ENCODE measurements at places on chromosomes 12 and 14. TPM values are rescaled to one million over a fixed set of nuclear protein-coding genes. Genes with fewer than 3 reads are reported as not detected.

DNA sequence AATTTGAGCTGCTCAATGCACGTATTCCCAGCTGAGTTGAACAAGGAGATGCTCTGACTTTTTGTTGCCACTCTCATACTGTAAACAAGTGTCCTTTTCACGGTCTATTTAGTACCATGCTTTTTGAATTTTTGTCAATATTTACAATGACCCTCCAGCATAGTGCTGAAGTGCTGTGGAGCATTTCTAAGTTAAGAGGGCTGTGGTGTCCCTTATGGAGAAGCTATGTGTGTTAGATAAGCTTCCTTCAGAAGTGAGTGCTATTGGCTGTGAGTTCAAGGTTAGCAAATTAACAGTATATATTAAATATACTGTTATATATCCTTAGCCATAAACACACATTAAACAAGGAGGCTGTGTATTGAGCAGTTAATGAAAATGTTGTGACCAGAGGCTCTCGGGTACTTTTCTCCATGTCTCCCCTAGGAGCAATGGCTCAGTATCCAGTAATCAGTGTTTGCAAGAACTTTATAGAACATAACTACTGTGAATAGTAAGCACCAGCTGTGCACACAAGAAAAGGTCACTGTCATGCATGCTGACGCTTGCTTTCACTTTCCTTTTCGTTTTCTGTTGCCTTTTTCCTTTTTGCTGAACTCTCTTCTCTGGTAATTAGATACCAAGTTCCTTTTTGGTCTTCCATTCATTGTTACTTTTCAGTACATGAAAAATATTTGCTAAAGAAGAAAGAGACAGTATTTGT lies 187.2 kb upstream of the NEDD1 start:
- DNase-seq, result no peak

GRCh38 chr14:54929556-54929955 lies 26.9 kb upstream of the GCH1 start:
- no peak for DNase-seq

DNA sequence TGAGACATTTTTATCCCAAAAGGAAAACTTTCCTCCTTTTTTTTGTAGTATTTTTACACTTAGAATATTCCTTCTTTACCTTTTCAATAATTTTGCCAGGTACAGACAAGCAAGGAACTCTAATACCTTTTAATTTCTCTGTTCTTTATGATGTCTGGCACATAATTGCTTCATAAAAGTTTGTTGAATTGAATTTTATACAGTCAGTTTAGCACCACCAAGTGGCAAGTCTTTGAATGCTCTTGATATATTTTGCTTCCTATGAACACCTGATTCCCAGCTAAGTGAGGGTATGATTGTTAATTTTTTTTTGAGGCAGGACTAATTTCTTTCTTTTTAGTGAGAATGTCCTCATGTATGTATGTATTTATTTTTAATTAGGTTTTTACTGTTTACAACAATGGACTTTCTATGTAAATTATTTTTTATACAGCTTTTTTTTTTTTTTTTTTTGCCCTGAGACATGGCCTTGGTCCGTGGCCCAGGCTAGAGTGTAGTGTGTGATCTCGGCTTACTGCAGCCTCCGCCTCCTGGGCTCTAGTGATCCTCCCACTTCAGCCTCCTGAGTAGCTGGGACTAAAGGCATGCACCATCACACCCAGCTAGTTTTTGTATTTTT lies 6.9 kb downstream of the TBC1D15 start:
- DNase-seq, result no peak

- no peak for DNase-seq
These were observed 276.3 kb downstream of the KSR2 start for GRCh38 chr12:117692512-117692911.

DNA sequence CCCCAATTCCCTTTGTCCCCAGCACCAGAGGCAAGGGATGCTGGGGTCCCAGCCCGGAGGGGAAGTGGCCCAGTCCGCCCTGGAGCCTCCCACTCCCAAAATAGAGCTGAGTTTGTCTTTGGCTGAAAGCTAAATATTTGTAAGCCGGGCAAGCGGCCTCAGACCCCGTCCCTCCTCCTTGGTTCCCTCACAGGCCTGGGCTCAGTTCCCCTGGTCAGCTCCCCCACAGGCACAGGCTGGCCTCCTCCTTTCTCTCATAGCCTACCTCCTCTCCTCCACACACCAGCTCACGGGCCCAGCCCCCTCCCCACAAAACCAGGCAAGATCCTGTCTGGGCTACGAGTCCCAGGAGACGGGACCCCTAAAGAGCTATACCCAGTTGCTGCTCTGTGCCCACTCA lies 1.3 kb downstream of the SP7 start:
- no peak for DNase-seq

GRCh38 chr12:57759360-57759980 lies 4.6 kb downstream of the MARCHF9 start:
- DNase-seq, result no peak

DNA sequence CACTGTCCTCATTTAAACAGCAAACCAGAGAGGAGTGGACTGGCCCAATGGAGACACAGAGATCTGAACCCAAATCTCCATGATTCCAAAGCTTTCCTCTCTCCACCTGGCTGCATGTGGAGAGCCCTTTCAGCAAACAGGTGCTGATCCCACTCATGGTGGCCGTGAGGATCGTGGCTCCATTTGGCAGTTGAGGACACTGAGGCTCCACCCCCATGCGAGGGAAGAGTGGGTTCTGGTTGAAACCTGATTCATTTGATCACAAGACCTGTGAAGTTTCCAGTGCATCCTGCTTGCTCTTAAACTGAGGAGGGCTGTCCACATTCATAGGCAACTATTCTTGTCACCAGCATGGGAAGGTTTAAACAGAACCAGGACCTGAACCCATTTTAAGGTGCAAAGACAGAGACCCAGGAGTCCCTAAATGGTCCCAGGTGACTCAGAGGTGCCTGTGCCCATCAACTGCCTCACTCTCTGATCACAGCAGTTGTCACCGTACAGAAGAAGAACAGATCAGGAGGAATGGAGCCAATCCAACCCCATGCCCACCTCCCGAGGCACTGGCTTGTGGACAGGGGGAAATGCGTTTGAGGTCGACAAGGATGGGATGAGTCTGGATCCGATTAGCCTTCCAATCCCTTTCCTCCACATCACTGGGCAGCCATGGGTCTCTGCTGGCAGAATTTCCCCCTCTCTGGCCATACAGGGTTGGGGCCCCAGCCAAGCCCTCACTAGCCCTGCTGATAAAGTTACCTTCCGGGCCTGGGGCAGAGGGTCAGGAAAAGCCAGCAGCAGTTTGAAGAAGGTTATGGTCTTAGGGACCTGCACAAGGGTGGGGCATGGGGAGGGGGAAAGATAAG lies 45.5 kb upstream of the BCL11B start:
- DNase-seq, result no peak

PMEL gene
- 3.5 TPM for polyA plus RNA-seq

HOXC9 gene
- polyA plus RNA-seq, result 22.1 TPM

Data from right renal pelvis (tissue), 4 donors.